Urothelium cell line (cell line): ENCODE measurements at places on chromosomes 2 and 18.

DNA sequence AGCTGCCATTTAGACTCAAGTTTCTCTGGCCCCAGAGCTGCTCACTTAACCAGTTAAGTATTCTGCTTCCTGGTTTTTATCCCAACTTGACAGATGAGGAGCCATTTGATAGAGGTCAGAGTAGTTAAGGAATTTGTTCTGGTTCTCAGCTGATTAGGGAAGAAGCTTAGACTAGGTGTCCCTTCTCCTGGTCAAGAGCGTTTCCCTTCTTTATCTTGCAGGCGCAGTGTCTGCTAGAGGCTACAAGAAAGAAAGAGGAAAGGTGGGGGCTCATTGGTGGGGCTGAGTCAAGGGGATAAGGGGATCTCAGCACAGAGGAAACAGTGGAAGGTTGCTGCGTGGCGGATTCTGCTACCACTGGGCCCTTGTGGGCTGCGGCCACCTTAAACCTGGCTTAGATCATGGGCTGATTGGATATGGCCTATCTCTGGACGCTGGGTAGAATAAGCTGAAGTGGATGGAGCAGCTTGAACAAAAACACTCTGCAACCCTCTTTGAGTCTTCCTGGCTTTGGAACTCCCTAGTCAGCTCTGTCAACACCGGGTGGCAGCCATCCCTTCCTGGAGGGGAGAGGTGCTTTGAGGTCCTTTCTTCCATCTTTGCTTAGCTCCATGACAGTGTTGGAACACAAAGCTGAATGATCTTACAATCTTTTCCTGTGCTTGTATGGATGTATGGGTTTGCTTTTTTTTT lies 70.8 kb downstream of the QPCT start:
- DNase-seq: no peak

DNA sequence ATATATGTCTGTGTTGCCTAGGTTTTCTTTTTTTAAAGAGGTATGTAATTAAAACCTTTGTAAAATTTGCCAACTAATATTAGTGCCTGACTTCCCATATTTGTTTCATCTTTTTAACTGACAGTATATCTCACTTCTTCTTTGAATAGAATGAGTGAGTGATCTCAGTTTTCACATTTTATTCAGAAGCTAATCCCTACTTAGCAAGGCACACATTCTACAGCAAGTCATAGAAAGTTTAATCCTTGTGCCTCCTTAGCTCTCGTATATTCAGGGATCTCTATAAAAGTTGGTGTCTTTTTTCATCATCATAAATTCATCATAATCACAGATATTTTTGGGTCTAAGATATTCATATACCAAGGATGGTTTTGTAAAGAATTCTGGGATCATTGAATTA lies 66.6 kb downstream of the RIF1 start:
- no peak for DNase-seq

GRCh38 chr2:172200495-172201085 lies 97.9 kb upstream of the DLX2 start:
- DNase-seq: no peak

DNA sequence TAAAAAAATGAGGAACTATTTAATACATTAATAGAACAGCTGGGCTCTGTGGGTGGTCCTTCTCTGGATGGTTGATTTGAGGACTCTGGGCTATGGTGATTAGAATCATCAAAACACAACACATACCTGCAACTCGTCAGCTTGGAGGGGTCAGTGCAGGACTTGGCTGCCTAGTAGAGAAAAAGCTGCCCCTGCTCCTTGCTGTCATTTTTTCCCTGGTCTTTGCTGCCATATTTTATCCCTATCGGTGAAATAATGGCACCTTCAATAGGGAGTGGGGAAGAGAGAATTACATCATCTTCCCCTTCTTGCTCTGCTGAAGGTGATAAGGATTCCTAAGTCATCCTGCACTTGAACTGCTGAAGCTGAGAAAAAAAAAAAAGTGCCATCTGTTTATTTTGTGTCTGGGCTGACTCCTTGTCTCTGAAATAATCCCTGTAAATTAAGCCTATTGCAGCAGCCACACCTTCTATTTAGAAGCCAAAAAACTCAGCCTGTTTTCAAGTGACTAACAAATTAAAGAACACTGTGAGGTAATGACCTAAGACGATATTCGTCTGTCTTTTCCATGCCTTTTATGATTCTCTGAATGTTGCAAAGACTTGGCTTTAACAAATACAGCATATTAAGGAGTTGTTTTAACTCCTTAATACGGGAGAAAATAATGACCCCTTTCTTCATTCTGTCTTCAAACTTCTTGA lies 89.3 kb downstream of the ACVR1 start:
- DNase-seq: no peak

GRCh38 chr2:100211521-100211920 lies 69.1 kb upstream of the AFF3 start:
- no peak for DNase-seq

DNA sequence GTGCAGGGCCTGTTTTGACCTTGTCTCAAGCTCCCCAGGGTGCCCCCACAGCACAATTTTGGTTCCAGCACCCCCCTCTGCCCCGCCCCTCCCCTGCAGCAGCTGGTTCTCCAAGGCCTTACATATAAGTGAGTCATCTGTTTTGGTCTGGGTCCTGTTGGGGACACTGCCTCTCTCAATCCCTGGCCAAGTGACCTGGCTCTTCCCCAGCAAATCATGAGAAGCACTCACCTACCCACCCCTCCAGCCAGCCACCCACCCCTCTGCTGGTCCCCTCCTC lies 90.5 kb downstream of the INHBB start:
- DNase-seq: peak; percentile 43

DNA sequence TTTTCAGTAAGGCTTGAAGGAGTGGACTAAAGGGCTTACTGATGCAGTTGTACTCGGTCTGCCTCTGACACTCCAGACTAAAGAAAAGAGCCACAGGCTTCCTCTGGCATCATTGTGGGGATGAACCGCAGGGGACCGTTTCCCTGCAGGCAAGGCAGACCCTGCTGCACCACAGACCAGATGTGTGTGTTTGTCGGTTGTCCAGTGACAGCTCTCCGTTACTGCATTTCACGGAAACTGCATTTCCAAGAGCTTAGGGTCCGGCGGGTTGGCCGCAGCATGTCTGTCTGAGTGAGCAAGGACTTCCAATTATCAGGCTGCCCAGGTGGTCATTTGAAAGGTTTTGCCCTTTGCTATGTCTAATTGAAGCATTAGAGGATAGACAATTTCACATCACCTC lies 98.1 kb downstream of the FAM210A start:
- no peak for DNase-seq

GRCh38 chr18:13522256-13522655 lies 204.1 kb downstream of the FAM210A start:
- DNase-seq: no peak

GRCh38 chr2:74573747-74574562 lies 19.4 kb downstream of the DOK1 start:
- peak; percentile 84 for DNase-seq

DNA sequence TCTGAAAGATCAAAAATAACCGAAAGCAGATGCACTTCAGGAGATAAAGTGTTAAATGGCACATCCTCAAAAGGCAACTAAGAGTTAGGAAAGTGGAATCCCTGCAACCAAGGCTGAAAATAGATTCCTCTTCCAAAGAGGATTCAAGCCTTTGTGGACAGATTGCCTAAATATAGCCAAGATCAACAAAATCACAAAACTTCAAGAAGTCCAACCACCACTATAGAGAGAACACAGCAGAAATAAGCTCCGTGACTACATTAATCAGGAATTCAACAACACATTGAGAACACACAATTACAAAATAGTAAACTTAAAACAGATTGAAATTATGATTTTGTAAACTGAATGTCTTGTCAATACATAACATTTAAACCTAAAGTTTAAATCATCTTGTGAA lies 165.7 kb downstream of the LNPK start:
- DNase-seq: no peak

- peak; percentile 33 for DNase-seq
Observed at GRCh38 chr2:113225263-113226259, 51.8 kb downstream of the PSD4 start.

GRCh38 chr2:211373203-211373602 lies 816.8 kb downstream of the CPS1 start:
- no peak for DNase-seq

- DNase-seq: no peak
Observed at GRCh38 chr2:5727235-5727634, 35.1 kb downstream of the SOX11 start.

- no peak for DNase-seq
Observed at GRCh38 chr2:230018153-230018552, 50.6 kb downstream of the SLC16A14 start.

- DNase-seq: no peak
Observed at GRCh38 chr2:234029150-234029733, 21.3 kb upstream of the SPP2 start.

DNA sequence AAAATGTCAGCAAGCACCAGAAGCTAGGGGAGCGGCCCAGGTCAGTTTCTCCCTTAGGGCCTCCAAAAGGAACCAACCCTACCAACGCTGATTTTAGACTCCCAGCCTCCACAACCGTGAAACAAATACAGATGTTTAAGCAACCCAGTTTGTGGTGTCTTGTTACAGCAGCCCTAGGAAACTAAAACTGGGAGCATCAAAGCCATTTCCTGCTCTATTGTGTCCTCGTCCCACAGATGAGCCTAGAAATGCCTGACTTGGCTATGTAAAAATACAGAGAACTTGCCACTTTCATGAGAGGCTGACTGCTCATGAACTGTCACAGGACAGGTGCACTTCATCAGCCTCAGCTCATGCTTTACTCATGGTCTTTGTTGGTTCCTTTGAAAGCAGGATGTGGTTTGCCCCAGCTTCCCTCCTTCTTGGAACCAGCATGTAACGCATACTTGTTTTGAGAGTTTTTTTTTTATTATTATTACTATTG lies 97.6 kb upstream of the SLC39A10 start:
- peak; percentile 43 for DNase-seq

DNA sequence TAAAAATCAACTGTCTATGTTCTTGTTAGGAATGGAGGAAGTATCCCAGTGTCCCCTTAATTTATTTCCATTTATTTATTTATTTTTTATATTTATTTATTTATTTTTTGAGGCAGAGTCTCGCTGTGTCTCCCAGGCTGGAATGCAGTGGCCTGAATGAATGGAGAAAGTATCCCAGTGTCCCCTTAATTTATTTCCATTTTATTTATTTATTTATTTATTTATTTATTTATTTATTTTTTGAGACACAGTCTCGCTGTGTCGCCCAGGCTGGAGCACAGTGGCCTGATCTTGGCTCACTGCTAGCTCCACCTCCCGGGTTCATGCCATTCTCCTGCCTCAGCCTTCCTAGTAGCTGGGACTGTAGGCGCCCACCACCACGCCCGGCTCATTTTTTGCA lies 34.1 kb downstream of the MIB1 start:
- DNase-seq: no peak

DNA sequence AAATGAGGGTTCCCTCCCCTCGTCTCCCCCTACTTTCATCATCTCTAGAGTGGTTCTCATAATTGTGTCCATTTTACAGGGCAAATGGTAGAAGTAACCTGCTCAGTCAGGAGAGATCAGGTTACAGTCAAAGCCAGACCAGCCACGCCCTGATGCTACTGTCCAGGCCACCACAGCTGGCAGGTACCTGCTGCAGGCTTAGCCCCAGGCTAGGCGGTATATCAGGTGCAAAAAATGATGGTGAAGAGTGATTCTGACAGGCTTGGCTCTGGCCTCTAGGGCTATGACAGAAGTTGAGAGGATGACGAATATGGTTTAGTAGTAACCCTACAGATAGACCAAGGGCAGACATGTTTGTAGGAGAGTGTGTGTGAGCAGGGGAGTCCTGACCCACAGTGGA lies 67.1 kb downstream of the HAUS1 start:
- DNase-seq: no peak

DNA sequence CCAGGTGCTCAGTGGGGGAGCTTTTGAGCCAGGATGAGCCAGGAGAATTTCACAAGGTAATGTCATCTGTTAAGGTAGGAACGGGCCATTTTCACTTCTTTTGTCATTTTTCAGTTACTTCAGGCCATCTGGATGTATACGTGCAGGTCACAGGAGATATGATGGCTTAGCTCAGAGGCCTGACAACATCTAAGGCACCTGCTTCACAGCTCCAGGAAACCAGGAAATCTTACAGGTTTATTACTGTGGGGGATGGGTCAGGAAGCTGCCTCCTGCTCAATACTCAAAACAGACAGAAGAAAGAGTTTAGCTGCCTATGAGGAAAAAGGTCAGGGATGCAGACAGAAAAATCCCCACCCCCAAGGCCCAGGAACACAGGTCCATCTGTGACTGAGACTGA lies 364.3 kb upstream of the LRP1B start:
- no peak for DNase-seq

GRCh38 chr2:176018708-176019107 lies 16.6 kb upstream of the LNPK start:
- no peak for DNase-seq

DNA sequence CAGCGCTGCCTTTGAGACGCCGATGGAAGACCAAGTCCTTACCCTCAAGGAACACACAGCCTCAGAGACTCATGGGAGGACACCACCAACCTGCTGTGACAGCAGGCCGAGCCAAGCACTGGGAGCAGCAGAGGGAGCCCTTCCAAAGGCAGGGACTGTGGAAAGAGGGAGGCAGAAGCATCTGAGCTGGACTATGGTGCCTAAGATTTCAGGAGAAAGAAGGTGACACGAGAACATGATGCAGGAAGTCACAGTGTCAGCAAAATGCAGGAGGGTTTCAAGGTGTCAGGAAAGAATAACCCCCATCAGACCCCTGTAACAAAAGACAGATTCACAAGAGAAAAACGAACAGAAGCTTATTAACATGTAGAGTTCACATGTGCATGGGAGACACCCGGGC lies 24.2 kb upstream of the COX7A2L start:
- no peak for DNase-seq

DNA sequence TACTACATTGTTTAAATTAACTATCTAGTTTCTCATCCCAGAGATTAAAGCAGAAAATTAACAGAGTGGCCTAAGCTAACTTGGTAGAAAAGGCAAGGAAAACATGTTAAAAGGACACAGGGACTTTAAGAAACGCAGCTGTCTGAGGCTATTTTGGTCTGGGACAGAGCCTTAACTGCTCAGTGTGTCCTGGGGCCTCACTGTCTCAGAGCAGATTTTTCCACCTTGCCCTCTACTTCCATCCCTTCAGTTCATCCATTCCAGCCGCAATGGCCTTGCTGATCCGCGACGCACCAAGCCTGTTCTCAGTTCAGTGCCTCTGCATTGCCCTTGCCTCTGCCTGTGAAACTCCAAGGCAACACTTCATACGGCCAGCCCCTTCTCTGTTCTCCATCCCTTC lies 114.9 kb upstream of the OSR1 start:
- no peak for DNase-seq

- DNase-seq: no peak
Observed at GRCh38 chr2:3094999-3095958, 282.3 kb downstream of the EIPR1 start.

DNA sequence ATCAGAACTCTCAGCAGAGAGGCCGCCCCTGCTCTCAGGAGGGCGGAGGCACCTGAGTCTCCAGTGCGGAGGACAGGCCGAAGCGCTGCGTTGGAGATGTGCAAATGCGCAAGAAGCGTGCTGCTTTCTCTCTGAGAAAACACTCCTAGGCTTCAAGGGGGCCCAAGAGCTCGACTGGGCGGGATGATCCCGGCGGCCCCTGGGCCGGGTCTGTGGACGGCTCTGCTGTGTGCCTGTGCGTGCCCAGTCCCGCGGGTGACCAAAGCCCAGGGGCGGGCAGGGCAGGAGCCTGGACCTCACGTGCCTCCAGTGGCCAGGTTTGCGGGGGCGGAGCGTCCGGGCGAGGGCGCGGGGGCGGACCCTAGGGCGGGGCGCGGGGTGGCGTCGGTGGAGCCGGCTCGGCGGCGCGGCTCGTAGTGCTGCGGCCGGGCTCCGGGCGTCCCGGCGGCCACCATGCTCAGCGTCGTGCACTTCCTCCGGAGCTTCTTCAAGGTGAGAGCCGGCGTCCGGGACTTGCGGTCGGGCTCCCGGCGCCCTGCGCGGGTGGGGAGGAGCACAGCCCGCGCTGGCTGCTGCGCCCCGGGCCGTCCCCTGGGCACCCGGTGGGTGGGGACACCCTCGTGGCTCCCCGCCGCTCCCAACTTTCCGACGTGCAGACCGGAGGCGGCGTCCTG lies at the start of gene ARHGEF4:
Gene ARHGEF4 (plus strand): TSS at position 414 of the 674 bp plus-strand sequence. CDS start 40 bp downstream, at position 454.
- peak; percentile 89 for DNase-seq
